ENCODE measurements at places on chromosomes 12 and 14.
A peak's percentile ranks its signal among the peaks of the same experiment; 100 is the strongest.

GRCh38 chr14:57987596-57988300, 121.9 kb upstream of the SLC35F4 start:
- no peak for DNase-seq

DNA sequence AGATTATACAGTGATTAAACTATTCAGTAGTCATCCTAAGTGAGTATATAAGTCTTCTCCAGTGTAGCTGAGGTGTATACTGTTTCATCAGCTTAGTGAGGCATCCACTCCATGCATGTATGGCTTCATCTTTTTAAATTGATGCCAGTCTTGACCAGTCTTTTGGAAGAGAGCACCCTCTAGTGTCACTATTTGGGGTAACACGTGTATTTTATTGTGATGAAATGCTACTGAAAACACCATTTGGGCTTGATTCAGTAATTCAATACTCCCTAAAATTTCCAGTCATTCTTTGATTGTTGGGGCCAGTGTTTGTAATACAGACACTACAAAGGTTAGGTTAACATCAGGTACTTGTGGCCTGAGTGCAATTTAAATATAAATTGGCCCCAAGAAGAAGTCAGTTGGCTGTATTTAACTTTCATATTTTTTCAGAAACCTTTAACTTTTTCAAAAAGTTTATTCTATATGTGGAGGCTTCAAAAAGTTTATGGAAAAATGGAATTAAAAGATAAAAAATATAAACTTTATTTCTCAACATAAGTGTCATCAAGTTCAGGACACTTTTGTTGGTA, 35.3 kb downstream of the MIPOL1 start:
- DNase-seq = peak; percentile 22

- DNase-seq = no peak
Observed at GRCh38 chr12:116343331-116343884, 65.9 kb upstream of the MED13L start.

DNA sequence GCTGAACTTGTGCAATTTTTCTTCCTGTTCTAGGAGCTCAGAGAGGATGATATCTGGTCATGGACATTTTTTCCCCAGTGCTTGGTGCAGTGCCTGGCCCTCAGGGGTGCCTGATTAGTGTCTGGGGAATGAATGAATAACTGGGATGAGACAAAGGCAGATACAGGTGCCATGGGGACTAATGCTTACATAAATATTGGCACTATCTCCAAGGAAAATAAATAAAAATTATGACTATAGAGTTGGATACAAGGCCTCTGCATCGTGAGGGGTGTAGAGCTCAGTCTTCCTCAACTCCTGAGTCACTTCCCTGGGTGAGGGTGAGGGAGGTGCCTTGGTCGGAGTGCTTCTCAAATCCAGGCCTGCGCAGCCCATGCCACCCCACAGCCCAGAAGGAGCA, 188.6 kb downstream of the KCNA5 start:
- no peak for DNase-seq

DNA sequence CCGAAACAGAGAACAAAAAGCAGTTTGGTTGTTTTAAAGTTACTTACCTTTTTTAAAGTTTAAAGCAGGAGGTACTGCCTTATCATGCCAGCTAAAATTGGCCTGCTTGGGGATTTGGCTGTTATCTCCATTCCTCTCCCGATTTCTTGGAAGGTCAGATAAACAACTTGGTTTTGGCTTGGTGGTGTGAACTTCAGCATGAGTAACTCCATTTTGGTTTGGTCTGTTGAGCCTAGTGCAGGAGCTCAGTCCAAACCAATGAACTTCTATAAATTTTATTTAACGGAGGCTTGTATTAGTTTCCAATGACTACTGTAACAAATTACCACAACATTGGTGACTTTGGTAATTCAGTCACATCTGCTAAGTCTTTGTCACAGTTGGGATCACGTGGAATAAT, 82.3 kb downstream of the PLEKHA5 start:
- DNase-seq = no peak

- DNase-seq = no peak
Observed at GRCh38 chr12:124191024-124191359, 103.9 kb upstream of the RFLNA start.

GRCh38 chr12:119681728-119682638, 14.1 kb downstream of the PRKAB1 start:
- DNase-seq = no peak

GRCh38 chr14:105398044-105398725, at the start of gene TEX22:
Gene TEX22, plus strand, starts transcription at chr14:105398538. Its CDS starts 803 bp downstream, at chr14:105399341.
- peak; percentile 88 for DNase-seq

Data from CD4-positive, alpha-beta T cell treated with Interleukin-10 for 1 hour (primary cell).